GM12891 (cell line): ENCODE measurements at places on chromosomes 13 and 19.
A peak's percentile ranks its signal among the peaks of the same experiment; 100 is the strongest.

DNA sequence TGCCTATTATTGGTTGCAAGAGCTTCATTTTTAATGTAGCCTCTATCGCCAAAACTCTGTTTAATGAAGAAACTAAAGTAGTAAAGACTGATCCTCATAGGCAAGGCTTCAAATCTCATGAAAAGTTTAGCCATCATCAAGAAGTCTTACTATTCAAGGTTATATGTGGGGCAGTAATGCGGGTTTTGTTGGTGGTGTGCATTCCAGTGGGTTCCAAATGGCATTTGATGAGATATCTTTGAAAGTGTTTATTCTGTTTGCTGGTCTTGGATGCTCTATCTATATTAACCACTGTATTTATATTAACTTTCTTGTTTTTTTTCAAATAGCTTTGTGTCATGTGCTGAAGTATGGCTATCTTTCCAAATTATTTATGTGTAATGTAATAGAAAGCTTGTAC, 72.2 kb downstream of the SERTM1 start:
- no peak for DNase-seq

GRCh38 chr19:41225238-41226052, 6.4 kb downstream of the AXL start:
- DNase-seq, result no peak

GRCh38 chr13:51246025-51246417, 23.8 kb downstream of the FAM124A start:
- DNase-seq, result no peak

- no peak for DNase-seq
These were observed 55.2 kb downstream of the ATP7B start for GRCh38 chr13:51955816-51956603.

- no peak for DNase-seq
These were observed 3.5 kb downstream of the C19orf33 start for GRCh38 chr19:38307597-38307996.

DNA sequence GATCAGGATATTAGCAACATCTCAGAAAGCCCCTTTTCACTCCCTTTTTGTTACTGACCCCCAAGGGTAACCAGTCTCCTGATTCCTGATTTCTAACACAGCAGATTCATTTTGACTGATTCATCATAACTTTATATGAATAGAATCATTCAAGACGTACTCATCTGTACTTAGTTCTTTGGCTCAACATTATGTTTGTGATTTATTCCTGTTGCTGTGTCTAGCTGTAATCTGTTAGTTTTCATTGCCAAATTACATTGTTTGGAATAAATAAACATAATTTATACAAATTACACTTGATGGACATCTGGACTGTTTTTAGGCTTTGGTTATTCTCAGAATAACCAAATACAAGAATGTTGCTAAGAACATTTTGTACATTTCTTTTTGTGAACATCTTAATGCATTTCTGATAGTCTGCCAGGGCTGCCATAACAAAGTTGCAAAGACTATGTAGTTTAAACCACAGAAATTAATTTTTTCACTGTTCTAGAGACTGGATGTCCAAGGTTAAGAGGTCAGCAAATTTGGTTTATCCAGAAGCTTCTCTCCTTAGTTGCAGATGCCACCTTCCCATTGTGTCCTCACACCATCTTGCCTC, 62.8 kb upstream of the EDNRB start:
- no peak for DNase-seq

DNA sequence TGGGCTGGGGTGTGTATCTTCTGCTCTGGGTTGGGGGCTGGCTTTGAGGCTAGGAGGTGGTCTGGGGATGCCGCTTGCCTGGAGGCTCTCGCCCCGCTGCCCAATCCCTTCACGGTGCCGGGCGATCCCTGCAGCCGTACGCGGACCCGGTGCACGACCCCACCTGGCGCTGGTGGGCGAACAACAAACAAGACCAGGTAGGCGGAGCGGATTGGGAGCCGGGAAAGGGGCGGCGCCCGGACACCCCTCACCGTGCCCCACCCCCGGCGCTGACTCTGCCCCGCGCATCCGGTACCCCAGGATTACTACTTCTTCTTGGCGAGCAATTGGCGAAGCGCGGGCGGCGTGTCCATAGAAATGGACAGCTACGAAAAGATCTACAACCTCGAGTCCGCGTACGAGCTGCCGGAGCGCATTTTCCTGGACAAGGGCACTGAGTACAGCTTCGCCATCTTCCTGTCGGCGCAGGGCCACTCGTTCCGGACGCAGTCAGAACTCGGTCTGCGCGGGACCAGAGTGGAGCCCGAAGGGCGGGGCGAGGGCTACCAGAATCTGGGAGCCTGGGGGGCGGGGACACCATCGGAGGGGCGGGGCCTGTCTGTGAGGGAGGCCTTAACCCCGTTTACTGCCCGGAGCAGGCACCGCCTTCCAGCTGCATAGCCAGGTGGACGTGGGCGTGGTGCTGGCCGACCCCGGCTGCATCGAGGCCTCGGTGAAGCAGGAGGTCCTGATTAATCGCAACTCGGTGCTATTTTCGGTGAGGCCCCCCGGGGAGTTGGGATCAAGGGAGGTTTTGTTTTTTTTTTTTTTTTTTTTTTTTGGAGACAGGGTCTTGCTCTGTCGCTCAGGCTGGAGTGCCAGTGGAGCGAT, 12.1 kb upstream of the PSMD8 start:
- DNase-seq, result peak; percentile 72

DNA sequence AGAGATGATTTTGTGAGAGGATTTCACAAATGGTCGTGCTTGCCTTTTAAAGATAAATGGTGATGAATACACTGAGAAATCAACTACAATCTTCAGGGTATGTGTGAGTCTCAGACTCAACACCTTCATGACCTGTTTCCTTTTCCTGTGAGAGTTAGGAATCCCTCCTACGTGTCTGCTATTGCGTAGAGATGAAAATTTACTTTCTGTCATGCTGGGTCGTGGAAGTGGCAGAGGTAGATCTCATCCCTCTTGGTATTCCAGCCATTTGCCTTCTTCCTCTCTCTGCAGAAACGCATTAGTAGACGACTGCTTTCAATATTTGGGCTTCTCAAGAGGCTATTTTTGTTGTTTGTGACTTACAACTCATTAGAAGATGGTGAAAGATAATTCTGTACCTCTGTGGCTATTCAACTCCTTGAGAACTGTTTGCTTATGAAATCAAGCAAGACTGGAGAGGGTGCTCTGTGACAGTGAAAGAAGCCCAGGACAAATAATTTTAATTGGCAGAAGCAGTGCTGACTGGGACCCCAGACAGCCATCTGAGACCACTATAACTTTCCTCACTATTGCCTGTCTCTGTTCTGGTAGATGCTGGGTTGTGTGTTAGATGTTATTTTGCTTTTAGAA, 233.1 kb downstream of the LACC1 start:
- no peak for DNase-seq

GRCh38 chr19:33508941-33509614, 12.5 kb downstream of the PEPD start:
- DNase-seq, result no peak

- no peak for DNase-seq
These were observed 51.0 kb downstream of the TEX26 start for GRCh38 chr13:30983431-30983830.

DNA sequence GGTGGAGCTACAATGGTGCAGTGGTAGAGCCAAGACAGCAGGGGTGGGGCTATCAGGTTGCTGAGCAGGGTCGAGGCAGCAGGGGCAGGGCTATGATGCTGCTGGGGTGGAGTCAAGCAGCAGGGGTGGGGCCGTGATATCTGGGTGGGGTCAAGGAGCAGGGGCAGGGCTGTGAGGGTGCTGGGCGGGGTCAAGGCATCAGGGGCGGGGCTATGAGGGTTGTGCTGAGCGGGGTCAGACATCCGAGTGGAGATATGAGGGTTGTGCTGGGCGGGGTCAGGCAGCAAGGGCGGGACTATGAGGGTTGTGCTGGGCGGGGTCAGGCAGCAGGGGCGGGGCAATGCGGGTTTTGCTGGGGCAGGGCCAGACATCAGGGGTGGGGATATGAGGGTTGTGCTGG, 14.7 kb downstream of the HCN2 start:
- DNase-seq, result peak; percentile 66

DNA sequence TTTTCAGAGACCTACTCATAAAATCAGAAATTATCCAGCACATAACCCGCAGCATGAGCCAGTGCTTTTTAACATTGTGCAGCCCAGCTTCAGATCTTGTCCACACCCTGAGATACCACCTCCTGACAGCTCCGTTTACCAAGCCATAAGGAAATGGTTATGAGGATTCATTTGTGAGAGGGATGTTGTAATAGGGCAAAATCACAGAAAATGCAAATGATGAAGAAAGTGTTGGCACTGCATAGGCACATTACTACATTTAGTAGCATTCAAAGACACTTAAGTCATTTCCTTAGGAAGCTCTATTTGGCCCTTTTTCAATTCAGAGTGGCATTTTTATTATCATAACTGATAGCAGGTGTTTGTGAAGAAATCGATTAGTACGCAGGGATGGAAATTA, 277.5 kb downstream of the DNAJC15 start:
- DNase-seq, result no peak

DNA sequence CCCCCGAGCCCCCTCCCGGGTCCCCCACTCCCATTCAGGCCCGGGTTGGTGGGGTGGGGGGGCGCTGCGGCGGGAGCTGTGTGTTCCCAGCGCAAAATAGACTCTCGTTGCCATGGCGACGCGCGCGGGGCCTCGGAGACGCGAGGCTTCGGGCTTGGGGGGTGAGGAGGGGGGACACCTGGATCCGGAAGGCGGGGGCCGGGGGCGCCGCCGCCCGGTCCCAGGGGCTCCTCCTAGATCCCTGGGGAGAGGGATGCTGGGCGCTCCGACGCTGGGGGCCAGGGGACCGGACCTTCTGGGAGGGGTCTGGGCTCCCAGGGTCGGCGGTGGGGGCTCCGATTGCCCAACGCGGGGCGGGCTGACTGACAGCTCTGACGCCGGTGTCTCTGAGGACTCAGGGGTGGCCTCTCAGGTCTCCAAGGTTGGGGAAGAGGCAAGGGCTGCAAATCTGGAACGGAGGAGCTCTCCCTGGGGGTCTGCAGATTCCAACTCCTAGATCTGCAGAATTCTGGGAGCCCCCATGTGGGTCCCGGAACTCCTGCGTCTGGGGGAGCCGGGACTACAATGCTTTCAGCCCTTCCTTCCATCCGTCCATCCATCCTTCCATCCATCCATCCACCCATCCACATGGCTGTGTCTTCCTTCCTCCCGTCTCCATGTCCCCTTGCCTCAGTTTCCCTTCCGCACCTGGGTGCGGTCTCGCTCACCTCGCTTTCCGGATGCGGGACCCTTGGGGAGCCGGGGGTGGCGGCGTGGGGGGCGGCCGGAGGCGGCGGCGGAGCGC, 9.1 kb upstream of the SHISA7 start:
- DNase-seq, result no peak

DNA sequence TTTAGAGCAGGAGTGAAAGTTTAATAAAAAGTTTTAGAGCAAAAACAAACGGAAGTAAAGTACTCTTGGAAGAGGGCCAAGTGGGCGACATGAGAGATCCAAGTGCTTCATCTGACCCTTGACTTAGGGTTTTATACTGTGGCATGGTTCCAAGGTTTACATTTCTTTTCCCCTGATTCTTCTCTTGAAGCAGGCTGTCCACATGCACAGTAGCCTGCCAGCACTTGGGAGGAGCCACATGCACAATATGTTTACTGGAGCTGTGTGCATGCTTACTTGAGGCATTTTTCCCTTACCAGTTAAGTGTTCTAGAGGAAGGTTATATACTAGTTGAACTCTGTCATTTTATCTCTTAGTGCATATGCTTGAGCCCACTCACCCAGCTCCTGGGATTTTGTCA, 295.6 kb downstream of the TBC1D4 start:
- no peak for DNase-seq

- DNase-seq, result no peak
These were observed 21.9 kb downstream of the COMP start for GRCh38 chr19:18768997-18769891.

DNA sequence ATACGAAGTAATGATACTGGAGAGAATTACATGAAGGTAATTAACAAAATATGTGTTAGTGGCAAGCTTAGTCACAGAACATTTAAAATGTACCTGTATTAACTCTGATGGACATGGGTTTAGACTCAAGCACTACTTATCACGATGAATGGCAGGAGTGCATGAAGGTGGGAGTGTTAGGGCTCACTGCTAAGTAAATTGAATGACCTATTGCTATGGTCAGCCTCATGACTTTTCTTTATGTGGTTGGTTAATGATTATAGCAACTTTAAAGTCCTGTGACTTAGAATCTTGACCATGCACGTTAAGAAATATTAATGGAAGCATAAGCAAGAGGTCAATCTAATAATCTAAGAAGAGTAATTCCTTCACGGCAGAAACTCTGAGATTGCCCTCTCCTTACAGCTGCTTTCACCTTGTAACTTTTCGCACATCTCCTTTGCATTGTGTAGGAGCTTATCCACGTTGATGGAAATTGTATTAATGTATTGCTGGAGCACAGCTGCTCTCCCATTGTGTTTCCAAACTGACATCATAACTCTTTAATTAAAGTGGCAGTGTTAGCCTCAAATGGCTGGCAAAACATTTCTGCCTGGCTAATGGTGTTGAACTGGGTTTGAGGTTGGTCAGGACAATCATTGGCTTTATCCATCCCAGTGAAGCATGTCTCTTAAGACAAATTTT, 114.5 kb downstream of the RXFP2 start:
- DNase-seq, result no peak

GRCh38 chr13:94758436-94758960, 46.2 kb upstream of the SOX21 start:
- DNase-seq, result no peak

DNA sequence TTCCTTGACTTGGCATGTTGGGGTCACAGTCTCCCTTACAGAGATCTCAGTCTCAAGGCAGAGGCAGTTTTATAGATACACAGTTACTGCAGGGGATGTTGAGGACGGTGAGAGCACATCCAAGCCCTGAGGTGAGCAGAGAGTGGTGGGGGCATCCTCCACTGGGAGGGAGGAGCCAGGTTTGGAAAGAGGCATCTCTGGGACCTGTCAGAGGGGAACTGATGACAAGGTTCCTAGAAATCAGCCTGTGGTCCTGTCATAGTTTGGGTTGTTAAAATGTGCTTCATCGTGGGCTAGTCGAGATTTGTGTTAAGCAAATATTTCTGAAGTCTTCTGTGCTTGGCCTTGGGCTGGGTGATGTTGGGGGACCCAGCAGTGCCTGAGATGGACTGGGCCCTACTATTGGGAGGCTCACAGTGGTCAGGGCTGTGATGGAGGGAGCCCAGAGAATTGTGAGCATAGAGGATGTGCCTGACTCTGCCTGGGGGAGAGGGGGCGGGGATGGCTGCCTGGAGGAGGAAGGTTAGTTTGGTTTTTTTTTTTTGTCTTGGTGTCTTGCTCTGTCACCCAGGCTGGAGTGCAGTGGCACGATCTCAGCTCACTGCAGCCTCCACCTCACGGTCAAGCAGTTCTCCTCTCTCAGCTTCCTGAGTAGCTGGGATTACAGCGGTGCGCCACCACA, 3.9 kb downstream of the SUPT5H start:
- DNase-seq, result no peak

DNA sequence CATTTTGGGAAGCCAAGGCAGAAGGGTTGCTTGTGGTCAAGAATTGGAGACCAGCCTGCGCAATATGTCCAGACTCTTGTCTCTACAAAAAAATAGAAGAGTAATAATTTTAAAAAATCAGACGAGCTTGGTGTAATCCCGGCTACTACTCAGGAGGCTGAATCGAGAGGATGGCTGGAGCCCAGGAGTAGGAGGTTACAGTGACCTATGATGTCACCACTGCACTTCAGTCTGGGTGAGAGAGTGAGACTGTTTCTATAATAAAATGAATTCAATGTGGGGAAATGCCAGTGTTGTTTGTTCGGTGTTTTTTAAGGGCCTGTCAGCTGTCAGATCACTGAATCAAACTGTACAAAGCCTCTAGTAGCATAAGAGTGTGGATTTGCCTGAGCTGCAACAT, 1.2 kb upstream of the FBXL3 start:
- no peak for DNase-seq

- DNase-seq, result peak; percentile 72
These were observed 12.4 kb upstream of the ELAVL1 start for GRCh38 chr19:8017808-8018207.

- no peak for DNase-seq
These were observed 30.3 kb upstream of the CEACAM4 start for GRCh38 chr19:41657157-41657556.
